ENCODE measurements at places on chromosomes 1 and 21. TPM values are rescaled to one million over a fixed set of nuclear protein-coding genes. Genes with fewer than 3 reads are reported as not detected.

The SPATA21 gene
- total RNA-seq: not detected

The MEX3A gene
- 0.02 TPM for total RNA-seq

DNA sequence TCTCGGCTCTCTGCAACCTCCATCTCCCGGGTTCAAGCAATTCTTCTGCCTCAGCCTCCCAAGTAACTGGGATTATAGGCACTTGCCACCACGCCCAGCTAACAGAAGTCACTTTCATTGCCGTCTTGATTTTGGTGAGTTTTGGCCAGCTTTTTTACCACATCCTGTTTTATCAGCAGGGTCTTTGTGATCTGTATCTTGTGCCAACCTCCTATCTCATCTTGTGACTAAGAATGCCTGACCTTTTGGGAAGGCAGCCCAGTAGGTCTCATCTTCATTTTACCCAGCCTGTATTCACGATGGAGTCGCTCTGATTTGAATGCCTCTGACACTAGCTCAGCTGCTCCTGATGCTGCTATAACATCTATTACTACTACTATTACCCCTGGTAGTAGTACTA is 46.8 kb upstream of the BARHL2 start:
- H3K27me3 ChIP-seq: peaks cover 17% of the 10 kb centered on the region
- no peak for DNase-seq
- peaks cover 3% of the 10 kb centered on the region for H3K4me1 ChIP-seq
- no peak overlapping the region for H3K4me3 ChIP-seq

- DNase-seq: no peak
- no peak overlapping the region for H3K27ac ChIP-seq
- H3K36me3 ChIP-seq: peaks cover 55% of the 10 kb centered on the region
- H3K4me1 ChIP-seq: peaks cover 51% of the 10 kb centered on the region
- H3K4me3 ChIP-seq: peak overlapping the region; percentile 99
These were observed 3.0 kb downstream of the IER5 start for GRCh38 chr1:181091309-181092040.

DNA sequence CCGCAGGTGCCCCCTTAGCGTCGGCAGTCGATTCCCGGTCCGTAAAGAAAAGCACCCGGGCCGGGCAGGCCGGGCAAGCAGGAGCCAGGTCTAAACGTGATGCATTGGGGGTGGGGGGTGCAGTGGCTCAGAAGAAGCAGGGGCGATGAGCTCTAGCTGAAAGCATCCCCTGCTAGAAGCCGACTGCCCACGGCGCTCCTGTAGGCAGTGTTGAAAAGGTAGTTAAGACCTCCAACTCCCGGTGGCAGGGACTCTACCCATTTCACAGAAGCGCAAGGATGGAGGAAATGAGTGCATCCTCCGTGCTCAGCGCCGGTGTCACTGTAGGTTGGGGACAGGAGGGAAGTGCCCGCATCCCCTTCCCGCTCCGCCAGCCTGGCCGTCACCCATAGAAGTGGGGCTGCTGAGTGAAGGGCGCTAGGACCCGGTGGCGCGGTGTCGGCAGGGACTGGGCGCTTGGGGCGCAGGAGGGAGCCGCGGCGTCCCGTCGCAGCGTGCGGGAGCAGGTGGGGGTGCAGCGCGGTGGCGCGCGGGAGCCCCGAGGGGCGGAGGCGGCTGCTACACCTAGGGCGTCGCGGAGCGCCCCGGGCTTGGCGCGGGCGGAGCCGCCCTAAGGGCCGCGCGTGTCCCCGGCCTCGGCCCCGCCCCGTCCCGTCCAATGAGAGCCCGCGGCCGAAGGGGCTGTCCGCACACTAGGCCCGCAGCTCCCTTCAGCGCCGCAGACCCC is at the start of gene WNT2B:
Gene WNT2B, plus strand, starts transcription at position 688 of the 727 bp plus-strand sequence. CDS start 298 bp downstream, outside the sequence.
- peaks cover 5% of the 10 kb centered on the region for H3K4me1 ChIP-seq
- peak within 1 kb of the TSS; percentile 68 for H3K4me3 ChIP-seq
- H3K27ac ChIP-seq: no peak within 1 kb of the TSS
- peaks cover 53% of the 10 kb centered on the region for H3K27me3 ChIP-seq

DNA sequence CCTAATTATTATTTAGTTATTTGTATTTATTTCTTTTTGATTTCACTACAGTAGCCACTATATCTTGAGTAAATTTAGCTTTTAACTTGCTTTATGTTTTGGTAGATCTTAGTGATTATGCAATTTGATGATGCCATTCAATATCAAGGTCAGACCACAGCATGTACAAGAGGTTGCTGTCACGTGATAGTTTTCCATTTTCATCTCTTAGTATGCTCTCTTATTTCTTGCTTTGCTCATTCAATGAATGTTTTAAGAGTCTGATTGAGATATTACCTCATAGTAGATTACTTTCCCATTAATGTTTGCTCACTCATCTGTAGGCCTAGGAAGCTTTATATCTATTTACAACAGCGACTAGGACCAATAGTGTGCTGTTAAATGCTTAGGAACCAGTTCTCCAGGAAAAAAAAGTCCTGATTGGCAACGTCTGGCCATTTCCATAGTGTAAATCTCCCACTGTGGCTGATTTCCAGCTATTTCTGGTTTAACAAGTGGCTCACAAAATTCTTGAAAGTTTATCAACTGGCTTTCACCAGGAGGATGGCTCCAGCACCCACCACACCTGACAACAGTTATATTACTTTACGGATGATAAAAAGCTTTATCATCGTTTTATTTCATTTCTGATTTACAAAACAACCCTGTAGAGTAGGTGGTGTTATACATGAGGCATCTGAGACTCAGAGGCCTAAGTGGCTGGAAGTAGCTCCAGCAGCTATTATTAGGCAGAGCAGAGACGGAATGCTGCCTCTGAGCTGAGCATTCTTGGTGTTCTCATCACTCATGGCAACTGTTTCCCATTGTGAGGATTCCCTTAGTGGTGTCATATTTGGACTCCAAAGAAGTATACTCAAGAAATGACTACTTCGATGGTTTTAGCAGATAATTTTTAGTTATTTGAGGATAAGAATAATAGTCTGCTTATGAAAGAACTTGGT is 235.2 kb downstream of the DISC1 start:
- no peak overlapping the region for H3K27ac ChIP-seq
- no peak for DNase-seq
- no peaks in the 10 kb centered on the region for H3K27me3 ChIP-seq
- H3K4me3 ChIP-seq: no peak overlapping the region
- peaks cover 2% of the 10 kb centered on the region for H3K4me1 ChIP-seq

DNA sequence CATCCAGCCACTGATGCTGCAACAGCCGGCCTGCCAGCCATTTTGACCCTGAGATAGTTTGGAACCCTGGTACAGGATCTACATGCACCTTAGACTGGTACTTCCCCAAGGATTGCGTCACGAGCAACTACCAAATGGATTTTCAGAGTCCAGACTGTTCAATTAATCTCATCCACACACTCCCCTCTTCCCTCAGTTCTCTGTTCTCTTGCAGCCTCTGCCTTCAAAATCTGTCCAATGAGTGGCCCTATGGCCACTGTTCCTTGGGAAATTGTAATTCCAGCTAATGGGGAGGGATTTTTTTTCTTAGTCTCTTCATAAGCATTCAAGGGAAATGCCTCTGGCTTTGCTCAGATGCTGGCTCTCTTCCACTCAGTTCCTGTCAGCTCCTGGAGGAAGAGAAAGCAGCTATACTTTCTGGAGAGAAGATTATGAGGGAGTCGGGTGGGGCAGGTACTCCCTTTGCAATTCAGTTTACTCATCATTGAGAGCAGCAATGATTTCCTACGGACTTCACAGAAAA is 19.8 kb upstream of the UAP1 start:
- DNase-seq: no peak
- peaks cover 6% of the 10 kb centered on the region for H3K4me1 ChIP-seq
- peaks cover 2% of the 10 kb centered on the region for H3K36me3 ChIP-seq
- H3K27me3 ChIP-seq: no peaks in the 10 kb centered on the region
- no peak overlapping the region for H3K4me3 ChIP-seq

DNA sequence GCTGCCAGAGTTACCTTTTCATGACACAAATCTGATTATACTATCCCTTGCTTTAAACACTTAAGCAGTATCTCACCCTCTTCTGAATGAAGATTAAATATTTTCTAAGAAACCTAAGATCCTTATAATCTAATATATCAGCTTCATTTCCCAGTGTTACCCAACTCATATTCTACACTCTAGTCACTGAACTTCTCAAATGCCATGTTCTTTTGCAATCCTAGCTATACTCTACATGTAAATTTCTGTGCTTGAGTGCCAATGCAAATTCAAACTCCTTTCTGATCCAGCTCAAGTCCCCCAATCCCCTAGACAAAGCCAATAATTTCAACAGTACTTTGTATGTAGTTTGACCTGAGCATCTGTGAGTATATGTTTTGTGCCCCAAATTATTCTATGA is 293.9 kb downstream of the SDCCAG8 start:
- no peaks in the 10 kb centered on the region for H3K27me3 ChIP-seq
- H3K4me1 ChIP-seq: peaks cover 7% of the 10 kb centered on the region
- peaks cover 10% of the 10 kb centered on the region for H3K36me3 ChIP-seq
- no peak for DNase-seq
- H3K27ac ChIP-seq: no peak overlapping the region

DNA sequence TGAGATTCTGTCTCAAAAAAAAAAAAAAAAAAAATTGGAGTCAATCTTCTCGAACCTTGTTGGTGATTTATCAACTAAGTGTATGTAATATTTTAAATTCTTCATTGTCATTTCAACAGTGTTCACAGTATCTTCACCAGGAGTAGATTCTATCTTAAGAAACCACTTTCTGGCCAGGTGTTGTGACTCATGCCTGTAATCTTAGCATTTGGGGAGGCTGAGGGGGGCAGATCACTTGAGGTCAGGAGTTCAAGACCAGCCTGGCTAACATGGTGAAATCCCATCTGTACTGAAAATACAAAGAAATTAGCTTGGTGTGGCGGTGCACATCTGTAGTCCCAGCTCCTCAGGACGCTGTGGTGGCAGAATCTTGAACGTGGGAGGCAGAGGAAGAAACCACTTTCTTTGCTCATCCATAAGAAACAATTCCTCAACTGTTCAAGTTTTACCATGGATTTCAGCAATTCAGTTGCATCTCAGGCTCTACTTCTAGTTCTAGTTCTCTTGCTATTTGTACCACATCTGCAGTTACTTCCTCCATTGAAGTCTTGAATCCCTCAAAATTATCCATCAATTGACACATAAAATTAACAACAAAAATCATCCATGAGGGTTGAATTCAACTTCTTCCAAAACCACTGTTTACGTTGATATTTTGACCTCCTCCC is 30.4 kb upstream of the EYA3 start:
- peaks cover 9% of the 10 kb centered on the region for H3K4me1 ChIP-seq
- H3K36me3 ChIP-seq: no peaks in the 10 kb centered on the region
- no peak overlapping the region for H3K27ac ChIP-seq
- H3K4me3 ChIP-seq: no peak overlapping the region
- peaks cover 33% of the 10 kb centered on the region for H3K27me3 ChIP-seq

- H3K27ac ChIP-seq: no peak overlapping the region
- peaks cover 29% of the 10 kb centered on the region for H3K4me1 ChIP-seq
- H3K4me3 ChIP-seq: no peak overlapping the region
- no peak for DNase-seq
These were observed 7.4 kb downstream of the LRRC47 start for GRCh38 chr1:3788756-3789420.

- H3K4me3 ChIP-seq: no peak overlapping the region
- H3K27ac ChIP-seq: no peak overlapping the region
- H3K27me3 ChIP-seq: peaks cover 3% of the 10 kb centered on the region
These were observed 40.4 kb upstream of the ZSWIM5 start for GRCh38 chr1:45246760-45247159.

- H3K4me1 ChIP-seq: no peaks in the 10 kb centered on the region
- no peak overlapping the region for H3K4me3 ChIP-seq
- H3K27me3 ChIP-seq: no peaks in the 10 kb centered on the region
- H3K27ac ChIP-seq: no peak overlapping the region
These were observed 441.6 kb downstream of the PLPP3 start for GRCh38 chr1:56137521-56138505.

DNA sequence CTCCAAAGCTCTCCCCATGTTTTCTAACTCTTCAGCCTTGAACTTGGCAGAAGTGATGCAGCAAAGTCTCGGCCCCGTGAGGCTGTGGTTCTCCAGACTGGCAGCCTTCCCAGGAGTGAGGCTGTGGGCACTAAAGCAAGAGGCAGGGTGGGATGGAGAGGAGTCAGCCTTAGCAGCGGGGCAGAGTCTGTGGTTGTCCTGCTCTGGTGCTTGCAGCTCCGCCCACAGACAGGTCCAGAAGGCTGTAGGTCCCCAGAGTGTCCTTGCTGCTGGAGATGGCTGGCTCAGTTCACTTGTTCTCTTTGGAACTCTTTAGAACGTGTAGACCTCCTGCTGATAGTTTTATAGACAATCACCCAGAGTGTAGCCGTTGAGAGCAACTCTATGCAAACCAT is 142.6 kb downstream of the AJAP1 start:
- no peak overlapping the region for H3K27ac ChIP-seq
- H3K27me3 ChIP-seq: no peaks in the 10 kb centered on the region
- no peak for DNase-seq
- no peaks in the 10 kb centered on the region for H3K4me1 ChIP-seq
- no peaks in the 10 kb centered on the region for H3K36me3 ChIP-seq
- H3K4me3 ChIP-seq: no peak overlapping the region

DNA sequence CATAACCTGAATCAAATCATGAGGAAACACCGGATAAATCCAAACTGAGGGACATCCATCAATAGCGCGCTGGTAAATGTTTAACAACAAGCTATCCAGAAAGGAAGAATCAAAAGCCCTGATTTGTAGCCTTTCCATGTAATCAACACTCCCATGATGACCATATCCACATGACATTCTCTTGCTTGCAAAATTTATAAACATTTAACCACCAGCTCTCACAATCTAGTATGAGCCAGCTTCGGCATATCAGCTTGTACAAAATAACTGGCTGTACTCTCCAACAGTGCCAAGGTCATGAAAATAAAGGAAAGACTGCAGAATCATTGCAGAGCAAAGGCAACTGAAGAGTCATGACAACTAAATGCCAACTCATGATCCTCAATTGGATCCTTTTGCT is 15.7 kb downstream of the HSD11B1 start:
- H3K27ac ChIP-seq: no peak overlapping the region
- no peak overlapping the region for H3K4me3 ChIP-seq
- peaks cover 27% of the 10 kb centered on the region for H3K4me1 ChIP-seq
- peaks cover 5% of the 10 kb centered on the region for H3K36me3 ChIP-seq
- no peak for DNase-seq

DNA sequence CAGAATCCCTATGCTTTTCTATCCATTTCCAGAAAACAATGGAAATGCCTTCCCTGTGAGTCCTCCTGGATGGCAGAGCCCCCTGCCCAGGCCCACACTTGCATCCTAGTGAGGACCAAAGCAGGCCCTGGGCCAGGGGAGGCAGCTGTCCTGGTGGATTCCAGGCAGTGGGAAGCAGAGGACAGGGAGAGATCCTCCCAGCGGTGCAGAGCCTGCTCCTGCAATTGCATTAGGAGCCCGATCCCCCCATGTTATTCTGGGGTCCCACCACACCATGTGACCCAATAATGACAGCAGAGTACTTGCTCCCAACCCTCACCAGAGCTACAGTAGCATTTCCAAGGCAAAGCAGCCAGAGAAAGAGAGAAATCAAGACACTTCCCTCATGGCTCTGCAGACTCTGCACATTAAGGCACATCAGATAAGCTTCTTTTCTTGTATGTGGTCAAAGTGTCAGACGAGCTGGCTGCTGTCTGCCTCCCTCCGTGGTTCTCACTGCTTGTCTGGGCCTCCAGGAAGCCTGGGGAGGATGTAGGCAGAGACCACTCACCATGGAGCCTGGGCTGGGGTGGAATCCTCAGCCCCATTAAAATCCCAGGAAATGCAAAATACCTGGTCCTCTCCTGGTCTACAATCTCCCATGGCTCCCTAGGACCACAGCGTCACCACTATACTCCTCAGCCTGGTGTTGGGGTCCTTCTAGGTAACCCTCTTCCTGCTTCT is 54.9 kb upstream of the RUNX3 start:
- H3K27me3 ChIP-seq: no peaks in the 10 kb centered on the region
- no peaks in the 10 kb centered on the region for H3K36me3 ChIP-seq
- peaks cover 96% of the 10 kb centered on the region for H3K4me1 ChIP-seq
- H3K27ac ChIP-seq: peak overlapping the region; percentile 79
